ENCODE measurements at places on chromosomes 7 and 10. TPM values are rescaled to one million over a fixed set of nuclear protein-coding genes. Genes with fewer than 3 reads are reported as not detected.

GRCh38 chr7:41584746-41585145, 118.1 kb downstream of the INHBA start:
- DNase-seq, result no peak
- no peaks in the 10 kb centered on the region for H3K27me3 ChIP-seq
- no peak overlapping the region for H3K27ac ChIP-seq
- peaks cover 13% of the 10 kb centered on the region for H3K4me1 ChIP-seq
- no peak overlapping the region for H3K4me3 ChIP-seq

GRCh38 chr7:136950331-136950730, 81.9 kb downstream of the CHRM2 start:
- H3K27ac ChIP-seq, result no peak overlapping the region
- no peak for DNase-seq
- H3K27me3 ChIP-seq, result no peaks in the 10 kb centered on the region
- no peak overlapping the region for H3K4me3 ChIP-seq
- H3K36me3 ChIP-seq, result no peaks in the 10 kb centered on the region

DNA sequence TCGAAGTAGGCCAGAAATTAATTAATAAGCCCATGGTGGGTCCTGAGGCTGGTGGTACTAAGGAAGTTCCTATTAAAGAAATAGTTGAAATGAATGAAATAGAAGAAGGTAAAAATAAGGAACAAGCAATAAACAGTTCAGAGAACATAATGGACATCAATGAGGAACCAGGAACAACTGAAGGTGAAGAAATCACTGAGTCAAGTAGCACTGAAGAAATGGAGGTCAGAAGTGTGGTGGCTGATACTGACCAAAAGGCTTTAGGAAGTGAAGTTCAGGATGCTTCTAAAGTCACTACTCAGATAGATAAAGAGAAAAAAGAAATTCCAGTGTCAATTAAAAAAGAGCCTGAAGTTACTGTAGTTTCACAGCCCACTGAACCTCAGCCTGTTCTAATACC, 36.0 kb downstream of the SLK start:
- no peak overlapping the region for H3K27ac ChIP-seq
- no peaks in the 10 kb centered on the region for H3K27me3 ChIP-seq
- peaks cover 42% of the 10 kb centered on the region for H3K36me3 ChIP-seq
- H3K4me3 ChIP-seq, result no peak overlapping the region

- H3K36me3 ChIP-seq, result no peaks in the 10 kb centered on the region
- no peaks in the 10 kb centered on the region for H3K4me1 ChIP-seq
- DNase-seq, result no peak
- H3K27ac ChIP-seq, result no peak overlapping the region
- no peak overlapping the region for H3K4me3 ChIP-seq
Observed at GRCh38 chr7:130674456-130674855, 5.9 kb upstream of the COPG2 start.

- DNase-seq, result peak; percentile 63
- H3K36me3 ChIP-seq, result no peaks in the 10 kb centered on the region
- H3K27me3 ChIP-seq, result no peaks in the 10 kb centered on the region
- H3K4me3 ChIP-seq, result no peak overlapping the region
- H3K4me1 ChIP-seq, result no peaks in the 10 kb centered on the region
Observed at GRCh38 chr10:30510932-30511700, 77.1 kb downstream of the MAP3K8 start.

DNA sequence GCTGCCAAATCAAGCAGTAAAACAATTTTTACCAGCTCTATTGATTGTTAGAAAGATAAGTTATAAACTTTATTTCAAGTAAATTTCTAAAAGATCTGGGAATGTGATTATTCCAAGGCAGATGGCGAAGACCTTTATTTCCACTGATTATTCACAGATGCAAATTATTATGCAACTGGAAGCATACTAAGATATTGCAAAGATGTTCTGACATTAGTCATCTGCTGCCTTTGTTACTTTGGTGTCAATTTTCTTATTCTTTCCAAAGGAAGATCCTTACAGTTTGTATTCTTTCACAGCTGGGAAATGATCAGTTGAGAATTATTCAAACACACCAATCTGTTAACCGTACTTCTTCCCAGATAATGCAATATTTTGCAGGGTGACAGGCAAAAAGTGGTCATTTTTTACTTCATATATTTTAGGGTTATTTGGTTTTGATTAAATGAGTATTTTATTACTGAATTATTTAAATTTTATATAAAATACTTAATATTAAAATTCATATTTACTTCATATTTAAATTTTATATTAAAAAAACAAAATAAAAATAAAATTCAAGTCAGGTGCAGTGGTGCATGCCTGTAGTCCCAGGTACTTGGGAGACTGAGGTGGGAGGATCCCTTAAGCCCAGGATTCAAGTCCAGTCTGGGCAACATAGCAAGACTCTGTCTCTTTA, 171.3 kb downstream of the FZD1 start:
- H3K4me1 ChIP-seq, result no peaks in the 10 kb centered on the region
- DNase-seq, result no peak
- no peak overlapping the region for H3K27ac ChIP-seq
- no peak overlapping the region for H3K4me3 ChIP-seq
- no peaks in the 10 kb centered on the region for H3K36me3 ChIP-seq

GRCh38 chr7:70188901-70189650, 590.8 kb downstream of the AUTS2 start:
- peak; percentile 64 for DNase-seq
- no peaks in the 10 kb centered on the region for H3K4me1 ChIP-seq
- H3K27me3 ChIP-seq, result no peaks in the 10 kb centered on the region
- H3K36me3 ChIP-seq, result no peaks in the 10 kb centered on the region

GRCh38 chr10:125172694-125173093, 12.3 kb upstream of the CTBP2 start:
- peaks cover 9% of the 10 kb centered on the region for H3K27me3 ChIP-seq
- DNase-seq, result no peak
- H3K27ac ChIP-seq, result no peak overlapping the region
- no peaks in the 10 kb centered on the region for H3K36me3 ChIP-seq
- H3K4me1 ChIP-seq, result no peaks in the 10 kb centered on the region

DNA sequence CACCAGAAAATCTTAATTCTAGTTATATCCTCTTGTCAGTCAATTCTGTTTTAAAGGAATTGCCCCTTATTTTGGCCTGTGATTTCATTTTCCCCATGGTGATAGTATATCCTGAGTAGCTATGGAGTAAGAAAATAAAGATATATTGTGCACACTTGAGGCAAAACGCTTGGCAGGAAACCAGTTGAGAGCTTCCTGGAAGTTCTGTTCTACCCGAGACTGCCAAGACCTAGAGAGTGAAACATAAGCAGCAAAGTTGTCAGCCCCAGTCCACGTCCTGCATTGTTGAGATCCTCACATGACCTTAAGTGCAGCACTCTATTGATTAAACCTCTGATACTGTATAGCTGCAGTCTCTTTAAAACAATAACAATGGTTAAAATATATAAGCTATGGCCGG, 235.2 kb downstream of the CDC14C start:
- H3K36me3 ChIP-seq, result no peaks in the 10 kb centered on the region
- H3K4me3 ChIP-seq, result no peak overlapping the region
- no peak for DNase-seq
- H3K27ac ChIP-seq, result no peak overlapping the region

GRCh38 chr10:11113156-11113555, 95.5 kb downstream of the CELF2 start:
- no peaks in the 10 kb centered on the region for H3K36me3 ChIP-seq
- H3K27me3 ChIP-seq, result no peaks in the 10 kb centered on the region
- DNase-seq, result no peak
- no peak overlapping the region for H3K27ac ChIP-seq

GRCh38 chr7:23105644-23106056, at the start of gene KLHL7:
KLHL7 (plus strand) TSS chr7:23105785; CDS start chr7:23106027, 242 bp downstream.
- peak within 1 kb of the TSS; percentile 89 for H3K27ac ChIP-seq
- peak; percentile 80 for DNase-seq
- no peaks in the 10 kb centered on the region for H3K27me3 ChIP-seq

- H3K27me3 ChIP-seq, result no peaks in the 10 kb centered on the region
- peak; percentile 74 for DNase-seq
- no peaks in the 10 kb centered on the region for H3K36me3 ChIP-seq
- H3K4me1 ChIP-seq, result peaks cover 48% of the 10 kb centered on the region
- H3K27ac ChIP-seq, result peak overlapping the region; percentile 71
- no peak overlapping the region for H3K4me3 ChIP-seq
Observed at GRCh38 chr10:62038609-62039190, 137.2 kb downstream of the ARID5B start.

- H3K27ac ChIP-seq, result no peak overlapping the region
- no peak overlapping the region for H3K4me3 ChIP-seq
- H3K27me3 ChIP-seq, result no peaks in the 10 kb centered on the region
- H3K4me1 ChIP-seq, result peaks cover 17% of the 10 kb centered on the region
- peaks cover 12% of the 10 kb centered on the region for H3K36me3 ChIP-seq
Observed at GRCh38 chr10:35056133-35056532, 34.0 kb downstream of the CUL2 start.

GRCh38 chr10:77925410-77925794, 1.2 kb downstream of the DLG5 start:
- peaks cover 14% of the 10 kb centered on the region for H3K4me1 ChIP-seq
- DNase-seq, result no peak
- H3K27me3 ChIP-seq, result peaks cover 2% of the 10 kb centered on the region
- H3K36me3 ChIP-seq, result no peaks in the 10 kb centered on the region

GRCh38 chr10:126889421-126889820, 15.8 kb upstream of the DOCK1 start:
- no peaks in the 10 kb centered on the region for H3K27me3 ChIP-seq
- H3K4me1 ChIP-seq, result no peaks in the 10 kb centered on the region
- DNase-seq, result no peak
- no peak overlapping the region for H3K27ac ChIP-seq
- H3K4me3 ChIP-seq, result no peak overlapping the region

DNA sequence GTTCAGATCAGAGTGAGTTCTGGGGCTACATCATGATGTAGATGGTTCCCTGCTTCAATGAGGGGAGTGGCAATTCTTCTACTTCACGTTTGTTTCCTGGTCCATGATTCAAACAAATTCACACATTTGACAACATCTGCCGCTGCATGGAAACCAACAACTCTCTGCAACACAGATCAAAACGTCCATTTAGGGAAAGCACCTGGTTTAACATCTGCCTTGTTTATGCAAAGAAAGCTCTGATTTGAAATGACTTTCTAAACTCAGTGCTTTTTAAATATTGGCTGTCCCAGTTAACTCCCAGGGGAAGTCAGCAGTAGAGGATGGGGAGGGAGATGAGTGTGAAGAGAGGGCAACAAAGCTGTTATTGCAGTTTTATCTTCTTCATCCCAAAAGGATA, 93.8 kb downstream of the GAD2 start:
- no peaks in the 10 kb centered on the region for H3K36me3 ChIP-seq
- no peaks in the 10 kb centered on the region for H3K27me3 ChIP-seq
- H3K4me1 ChIP-seq, result no peaks in the 10 kb centered on the region
- H3K4me3 ChIP-seq, result no peak overlapping the region
- no peak for DNase-seq

DNA sequence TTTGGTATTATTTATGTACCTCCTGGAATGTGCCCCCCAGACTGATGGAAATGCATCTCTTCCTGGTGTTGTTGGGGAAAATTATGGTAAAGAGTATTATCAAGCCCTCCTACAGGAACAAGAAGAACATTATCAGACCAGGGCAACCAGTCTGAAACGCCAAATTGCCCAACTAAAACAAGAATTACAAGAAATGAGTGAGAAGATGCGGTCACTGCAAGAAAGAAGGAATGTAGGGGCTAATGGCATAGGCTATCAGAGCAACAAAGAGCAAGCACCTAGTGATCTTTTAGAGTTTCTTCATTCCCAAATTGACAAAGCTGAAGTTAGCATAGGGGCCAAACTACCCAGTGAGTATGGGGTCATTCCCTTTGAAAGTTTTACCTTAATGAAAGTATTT, 17.0 kb downstream of the CSGALNACT2 start:
- H3K27ac ChIP-seq, result no peak overlapping the region
- H3K36me3 ChIP-seq, result no peaks in the 10 kb centered on the region
- no peak for DNase-seq
- no peak overlapping the region for H3K4me3 ChIP-seq
- H3K4me1 ChIP-seq, result peaks cover 5% of the 10 kb centered on the region
- H3K27me3 ChIP-seq, result no peaks in the 10 kb centered on the region

DNA sequence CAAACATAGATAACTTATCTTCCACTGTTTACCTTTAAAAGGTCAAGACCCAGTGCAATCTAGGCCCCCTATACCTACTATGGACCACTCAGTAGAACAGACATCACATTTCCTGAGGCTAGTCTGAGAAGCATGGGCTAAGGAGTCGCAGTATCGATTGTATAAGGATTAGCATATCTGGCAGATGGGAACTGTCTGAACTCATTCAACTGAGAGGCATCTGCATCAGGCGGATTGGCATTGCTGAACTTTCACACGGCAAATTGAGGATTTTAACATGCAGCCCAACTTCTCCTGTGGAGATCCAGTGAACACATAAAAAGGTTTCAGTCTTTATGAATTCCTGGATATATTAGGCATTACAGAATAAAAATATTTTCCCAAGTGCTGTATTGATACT, 89.1 kb upstream of the LRGUK start:
- no peaks in the 10 kb centered on the region for H3K4me1 ChIP-seq
- H3K4me3 ChIP-seq, result no peak overlapping the region
- H3K27ac ChIP-seq, result no peak overlapping the region
- no peaks in the 10 kb centered on the region for H3K36me3 ChIP-seq
- DNase-seq, result no peak

DNA sequence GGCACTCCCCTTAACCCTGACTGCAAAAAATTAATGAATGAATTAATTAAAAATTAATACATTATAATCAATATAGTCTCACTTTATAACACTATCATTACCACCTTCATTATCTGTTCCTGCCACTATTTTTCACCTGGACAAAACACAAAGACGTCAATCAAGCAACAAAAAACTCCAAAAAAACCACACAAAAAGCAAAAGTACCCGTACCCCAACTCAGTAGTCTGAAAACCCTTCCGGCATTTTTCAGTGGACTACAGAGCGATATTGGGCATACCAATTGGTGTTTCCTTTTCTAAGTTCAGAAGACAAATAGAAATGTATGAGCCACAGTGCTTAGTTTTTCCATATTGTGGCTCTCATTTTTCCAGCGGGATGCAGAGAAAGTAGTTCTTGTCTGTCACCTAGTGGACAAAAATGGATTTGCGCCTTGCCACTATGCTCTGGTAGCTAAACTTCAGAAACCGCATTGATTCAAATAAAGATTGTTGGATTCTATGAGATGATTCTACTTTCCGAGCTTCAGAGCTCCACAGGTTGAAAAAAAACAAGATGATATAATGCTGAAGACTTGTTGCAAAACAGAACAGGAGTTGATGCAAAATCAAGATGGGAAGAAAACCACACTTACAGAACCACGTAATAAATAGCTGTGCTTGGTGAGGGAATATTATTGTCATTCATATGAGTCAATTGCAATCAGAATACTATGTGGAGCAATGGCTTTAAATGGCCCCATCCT, 50.6 kb upstream of the ITGB1 start:
- no peak overlapping the region for H3K4me3 ChIP-seq
- H3K27me3 ChIP-seq, result no peaks in the 10 kb centered on the region
- peaks cover 49% of the 10 kb centered on the region for H3K4me1 ChIP-seq
- H3K27ac ChIP-seq, result peak overlapping the region; percentile 48
- H3K36me3 ChIP-seq, result no peaks in the 10 kb centered on the region
- peak; percentile 78 for DNase-seq

GRCh38 chr7:68173513-68173912, 1176.9 kb downstream of the TYW1 start:
- no peak overlapping the region for H3K4me3 ChIP-seq
- H3K4me1 ChIP-seq, result no peaks in the 10 kb centered on the region
- H3K27ac ChIP-seq, result no peak overlapping the region
- DNase-seq, result no peak
- H3K27me3 ChIP-seq, result no peaks in the 10 kb centered on the region
- no peaks in the 10 kb centered on the region for H3K36me3 ChIP-seq

SLC13A1 gene
- total RNA-seq, result not detected

KCNH2 gene
- 4.6 TPM for total RNA-seq

AOAH gene
- total RNA-seq, result not detected

MEIG1 gene
- 0.43 TPM for total RNA-seq

C10orf105 gene
- total RNA-seq, result not detected

MKI67 gene
- total RNA-seq, result 4.6 TPM

HOXA7 gene
- total RNA-seq, result not detected
